Midbrain (tissue), 1 donor: ENCODE measurements at places on chromosomes 7 and 10.

GRCh38 chr7:126658684-126659083 lies 594.1 kb downstream of the GRM8 start:
- no peak for DNase-seq

DNA sequence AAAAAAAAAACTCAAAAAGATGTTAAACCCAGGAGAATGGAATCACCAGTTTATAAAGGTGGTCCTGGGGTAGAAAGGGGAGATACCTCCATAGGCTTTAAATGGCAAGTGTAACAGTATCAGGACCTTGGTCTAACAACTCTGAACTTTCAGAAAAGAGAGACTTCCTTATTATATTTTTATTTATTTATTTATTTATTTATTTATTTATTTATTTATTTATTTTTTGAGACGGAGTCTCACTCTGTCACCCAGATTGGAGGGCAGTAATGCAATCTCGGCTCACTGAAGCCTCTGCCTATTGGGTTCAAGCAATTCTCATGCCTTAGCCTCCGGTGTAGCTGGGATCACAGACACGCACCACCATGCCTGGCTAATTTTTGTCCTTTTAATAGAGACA lies 12.4 kb downstream of the HIBADH start:
- no peak for DNase-seq

- no peak for DNase-seq
Observed at GRCh38 chr7:79615871-79616640, 162.6 kb upstream of the MAGI2 start.

GRCh38 chr7:44561481-44561880 lies 12.2 kb downstream of the DDX56 start:
- no peak for DNase-seq

GRCh38 chr7:132878204-132878919 lies 203.5 kb downstream of the CHCHD3 start:
- no peak for DNase-seq

DNA sequence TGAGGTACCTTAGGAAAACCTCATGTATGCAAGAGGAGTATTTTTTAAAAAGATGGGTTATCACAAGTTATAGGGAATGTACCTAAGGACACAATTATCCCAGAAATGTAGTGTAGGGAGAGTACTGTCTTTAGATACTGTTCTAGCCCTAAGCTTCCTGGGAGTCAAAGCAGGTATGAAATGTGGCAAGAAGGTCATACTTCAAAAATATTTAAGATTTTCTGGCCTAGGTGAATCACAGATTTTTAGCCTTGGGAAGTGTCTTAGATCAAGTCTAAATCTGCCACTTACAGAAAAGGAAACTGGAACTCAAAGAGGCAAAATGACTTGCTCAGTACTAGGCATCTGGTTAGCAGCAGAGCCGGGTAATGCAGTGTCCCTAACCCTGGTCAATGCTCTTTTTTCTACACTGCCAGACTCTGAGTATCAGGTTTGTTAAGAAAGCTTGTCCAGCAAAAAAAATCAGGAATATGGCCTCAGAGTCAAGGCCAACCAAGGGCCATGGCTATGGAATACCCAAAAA lies 13.9 kb downstream of the PIK3AP1 start:
- DNase-seq, result no peak

DNA sequence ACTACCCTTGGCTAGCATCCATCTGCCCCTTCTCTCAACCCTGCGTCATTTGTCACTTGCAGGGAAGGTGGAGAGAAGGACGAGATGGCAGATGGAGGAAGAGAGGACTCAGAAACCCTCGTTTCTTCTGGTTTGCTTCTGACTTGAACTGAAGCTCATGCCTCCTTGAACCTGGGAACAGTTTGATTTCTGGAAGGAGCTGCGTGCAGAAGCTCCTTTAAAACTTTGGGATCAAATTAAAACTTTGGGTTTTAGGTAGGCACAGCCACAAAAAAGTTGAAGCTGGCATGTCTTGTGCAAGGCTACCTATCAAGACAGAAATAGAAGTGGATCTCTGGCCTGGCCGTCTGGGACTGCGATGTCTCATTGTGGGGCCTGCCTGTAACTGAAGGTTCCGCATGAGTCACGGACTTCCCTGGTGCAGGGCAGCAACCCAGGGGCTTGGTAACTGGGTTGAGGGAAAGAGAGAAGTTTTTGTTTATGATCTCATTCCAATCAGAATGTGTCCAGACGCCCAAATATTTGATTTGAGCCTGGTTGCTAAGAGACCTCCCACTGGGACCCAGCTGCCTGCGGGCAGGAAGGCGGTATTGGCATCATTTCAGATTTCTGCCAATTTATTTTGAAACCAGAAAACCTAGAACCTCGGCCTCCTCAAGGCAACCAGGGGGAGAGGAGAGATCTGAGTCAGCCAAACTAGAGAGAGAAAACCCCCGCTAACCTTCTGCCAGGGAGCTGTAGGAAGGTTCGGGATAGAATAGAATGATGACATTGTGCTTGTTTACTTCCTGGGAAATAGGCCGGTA lies 15.8 kb upstream of the CAMK1D start:
- no peak for DNase-seq

- DNase-seq, result no peak
Observed at GRCh38 chr10:75395932-75396630, 5.5 kb downstream of the ZNF503 start.

- DNase-seq, result no peak
Observed at GRCh38 chr10:47454008-47454779, 29.7 kb downstream of the ANXA8 start.

- DNase-seq, result no peak
Observed at GRCh38 chr7:106668861-106669524, 8.0 kb upstream of the CCDC71L start.

DNA sequence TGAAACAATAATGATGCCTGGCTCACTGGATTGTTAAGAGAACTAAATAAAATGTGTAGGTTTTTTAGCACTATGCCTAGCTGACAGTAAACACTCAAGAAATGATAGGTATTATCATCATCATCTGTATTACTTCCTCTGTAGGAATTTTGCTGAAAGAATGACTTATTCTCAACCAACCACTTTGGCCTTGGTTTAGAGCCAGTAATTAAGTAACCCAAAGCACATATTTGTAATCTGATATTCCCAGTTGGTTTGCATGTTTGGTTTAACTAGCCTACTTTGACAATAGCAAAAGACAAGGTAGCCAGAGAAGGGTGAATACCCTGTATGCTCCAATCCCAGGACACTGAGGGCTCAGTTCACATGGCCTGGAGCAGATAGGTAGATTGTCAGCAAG lies 34.4 kb downstream of the BCAP29 start:
- DNase-seq, result no peak

DNA sequence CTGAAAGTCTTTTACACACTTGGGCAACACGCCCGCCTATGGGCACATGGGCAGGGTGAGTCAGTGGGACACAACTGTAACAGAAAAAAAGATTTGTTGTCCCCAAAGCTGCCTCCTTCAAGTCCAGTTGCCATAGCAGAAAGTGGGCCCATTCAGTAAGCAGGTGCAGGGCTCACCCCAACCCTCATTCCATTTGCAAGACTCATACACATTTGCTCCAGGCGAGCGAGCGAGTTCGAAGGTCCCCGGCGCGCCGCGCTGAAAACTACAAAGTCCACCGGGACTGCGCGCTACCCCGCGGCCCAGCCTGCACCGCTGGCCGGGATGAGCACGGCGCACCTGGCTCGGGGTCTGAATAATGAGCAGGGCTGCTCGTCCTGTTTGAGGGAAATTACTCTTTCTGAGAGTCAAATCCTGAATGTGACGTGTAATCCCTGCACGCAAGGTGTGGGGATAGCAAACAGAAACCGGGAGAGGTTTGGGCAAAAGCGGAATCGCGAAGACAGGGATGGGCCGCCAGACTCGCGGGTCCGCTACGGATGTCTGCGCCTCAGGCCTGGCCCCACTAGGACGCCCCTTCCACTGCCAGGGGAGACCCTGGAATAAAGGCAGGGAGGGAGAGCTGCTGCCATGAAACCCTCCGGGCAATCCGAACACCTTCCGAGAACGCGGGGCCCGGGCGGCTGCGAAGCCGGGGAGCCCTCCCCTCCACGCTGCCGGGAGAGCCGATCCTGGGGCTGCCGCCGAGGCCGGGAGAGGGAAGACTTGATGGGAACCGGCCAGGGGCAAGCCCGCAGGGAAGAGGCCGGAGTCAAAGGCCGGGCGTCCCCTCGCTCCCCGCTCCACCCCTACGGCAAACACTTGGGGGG lies 982 bp downstream of the COBL start:
- peak; percentile 61 for DNase-seq

DNA sequence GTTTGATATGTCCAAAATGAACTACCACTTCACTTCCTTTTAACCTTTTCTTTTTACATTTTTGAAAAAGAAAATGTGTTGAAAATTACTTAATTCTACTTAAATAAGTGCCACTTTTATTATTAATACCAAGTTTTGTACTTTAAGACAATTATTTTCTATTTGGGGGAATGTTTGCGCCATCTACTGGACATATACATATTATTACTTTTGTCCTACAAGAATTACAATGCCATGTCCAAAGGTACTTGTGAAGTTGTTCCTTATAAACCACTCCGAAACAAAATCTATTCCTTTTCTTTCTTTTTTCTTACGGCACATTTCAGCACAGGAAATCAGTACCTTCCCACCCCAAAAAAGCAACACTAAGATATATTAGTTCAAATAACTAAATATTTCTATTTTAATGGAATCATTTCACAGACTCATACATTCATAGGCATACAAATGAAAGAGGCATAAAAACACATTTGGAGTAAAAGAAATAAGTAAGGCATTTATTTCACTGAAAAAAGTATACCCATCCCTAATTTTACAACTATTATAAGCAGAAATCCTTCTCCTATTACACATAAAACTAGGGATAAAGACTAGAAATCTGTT lies 169.9 kb downstream of the RNF133 start:
- peak; percentile 51 for DNase-seq

GRCh38 chr10:6050801-6051445 lies 11.2 kb downstream of the IL2RA start:
- no peak for DNase-seq

DNA sequence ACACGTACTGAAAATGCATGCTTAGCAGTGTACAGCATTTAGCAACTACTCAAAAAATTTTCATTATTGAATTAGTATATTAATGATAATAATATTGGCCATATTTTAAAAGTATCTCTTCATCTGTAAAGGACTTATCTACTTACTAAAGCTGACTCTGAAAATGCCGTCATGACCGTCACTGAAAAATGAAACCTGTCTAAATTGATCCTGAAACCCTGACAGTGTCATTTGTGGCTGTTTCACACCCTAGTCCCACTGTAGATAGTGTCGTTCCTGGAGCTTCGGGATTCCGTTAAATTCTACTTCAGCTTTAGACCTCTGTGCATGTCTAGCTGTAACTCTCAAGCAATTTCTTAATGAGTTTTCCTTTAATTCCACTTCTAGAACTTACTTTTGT lies 35.8 kb upstream of the EZH2 start:
- DNase-seq, result no peak

- DNase-seq, result no peak
Observed at GRCh38 chr10:107546284-107546683, 381.8 kb upstream of the SORCS1 start.

DNA sequence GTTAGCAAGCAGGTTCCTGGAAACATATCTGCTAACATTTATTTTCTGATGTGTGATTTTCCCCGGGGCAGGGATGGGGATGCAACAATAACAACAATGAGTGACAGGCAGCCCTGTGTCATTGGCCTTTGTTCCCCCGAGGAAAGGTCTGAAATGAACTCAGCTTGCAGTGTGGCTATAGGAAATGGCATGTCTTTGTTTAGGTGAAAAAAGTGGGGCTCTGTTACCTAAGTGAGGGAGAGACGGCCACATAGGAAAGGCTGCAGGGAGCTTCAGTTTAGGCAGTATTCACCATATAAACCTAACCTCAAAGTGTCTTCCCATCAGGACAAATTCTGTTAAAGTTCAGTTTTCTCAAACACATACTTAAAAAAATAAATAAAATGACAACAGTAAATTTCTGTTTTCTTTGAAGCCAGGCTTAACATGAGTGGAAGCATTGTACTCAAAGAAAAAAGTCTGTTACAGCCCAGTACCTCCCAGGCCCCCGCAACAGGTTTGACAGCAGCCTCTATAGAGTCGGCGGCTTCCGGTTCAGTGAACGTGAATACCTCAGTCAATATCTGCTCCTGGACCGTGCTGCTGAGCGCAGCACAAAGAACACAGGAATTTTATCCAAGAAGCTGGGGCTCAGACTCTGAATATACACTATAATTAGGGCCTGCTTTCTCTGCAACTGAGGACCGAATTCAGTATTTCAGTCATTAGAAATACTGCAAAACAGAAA lies 168.3 kb downstream of the GLI3 start:
- no peak for DNase-seq

DNA sequence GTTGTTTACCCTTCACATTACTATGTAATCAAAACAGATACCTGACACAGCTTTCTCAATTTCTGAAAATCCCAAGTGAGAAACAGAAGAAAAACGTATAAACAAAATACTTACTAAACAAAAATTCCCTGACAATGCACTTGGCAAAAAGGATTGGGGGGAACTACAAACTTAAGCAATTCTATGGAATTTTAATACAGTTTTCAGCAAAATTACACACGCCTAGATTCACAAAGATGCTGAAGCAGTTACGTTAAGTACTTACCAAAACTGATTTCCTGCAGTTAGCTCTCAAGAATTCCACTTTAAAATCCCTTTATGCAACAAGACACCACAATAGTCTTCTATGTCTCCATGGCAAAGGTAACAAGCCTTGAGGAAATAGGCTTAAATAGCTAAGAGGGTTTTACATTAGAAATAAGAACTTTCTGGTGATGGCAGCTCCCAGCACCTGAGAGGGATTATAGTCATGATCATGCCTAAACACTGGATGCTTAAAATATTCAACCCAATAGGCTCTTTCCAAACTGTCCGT lies 10.8 kb downstream of the TOMM7 start:
- DNase-seq, result no peak

- DNase-seq, result no peak
Observed at GRCh38 chr10:103197174-103197573, 4.1 kb upstream of the NT5C2 start.

DNA sequence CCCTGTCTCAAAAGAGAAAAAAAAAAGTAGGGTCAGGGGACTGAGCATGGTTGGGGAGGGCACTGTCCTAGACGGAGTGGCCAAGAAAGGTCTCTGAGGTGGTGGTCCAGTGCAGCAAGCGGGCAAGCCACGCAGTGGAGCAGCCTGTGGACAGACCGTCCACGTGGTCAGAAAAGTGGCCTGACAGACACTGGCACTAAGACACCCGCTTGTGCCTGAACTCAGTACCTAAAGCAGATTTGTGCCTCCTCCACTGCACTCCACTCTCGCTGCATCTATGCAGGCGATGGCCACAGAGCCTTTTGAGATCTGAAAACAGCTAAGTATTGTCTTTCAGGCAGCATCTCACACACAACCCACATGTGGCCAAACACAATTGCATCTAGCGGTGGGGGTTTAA lies 8.8 kb downstream of the ASB10 start:
- no peak for DNase-seq

GRCh38 chr10:59397961-59398360 lies 35.6 kb upstream of the FAM13C start:
- no peak for DNase-seq

- no peak for DNase-seq
Observed at GRCh38 chr7:51090411-51090810, 226.2 kb downstream of the COBL start.

DNA sequence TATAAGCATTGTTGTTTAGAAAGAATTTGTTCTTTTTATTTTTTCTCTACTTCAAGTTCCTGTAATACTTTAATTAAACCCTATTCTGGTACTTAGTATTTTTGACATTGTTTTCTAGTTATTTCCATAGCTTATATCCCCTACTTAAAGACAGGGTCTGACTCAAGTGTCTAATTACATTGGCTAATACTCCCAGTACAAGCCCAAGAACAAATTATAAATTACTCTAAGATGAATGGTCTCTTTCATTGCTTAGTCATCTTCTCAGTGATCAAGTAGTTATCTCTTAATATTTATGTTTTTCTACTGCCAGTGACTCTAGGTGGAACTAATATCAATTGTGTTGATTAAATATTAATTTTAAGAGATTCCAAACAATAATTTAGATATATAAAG lies 21.6 kb downstream of the AHR start:
- no peak for DNase-seq
